ENCODE measurements at places on chromosomes 6 and 20.

- no peak overlapping the region for H3K27ac ChIP-seq
- H3K4me1 ChIP-seq, result peaks cover 4% of the 10 kb centered on the region
- H3K27me3 ChIP-seq, result peaks cover 16% of the 10 kb centered on the region
- no peak overlapping the region for H3K4me3 ChIP-seq
- DNase-seq, result no peak
Observed at GRCh38 chr20:62133864-62134263, 9.3 kb downstream of the PSMA7 start.

- no peak overlapping the region for H3K27ac ChIP-seq
- H3K27me3 ChIP-seq, result peaks cover 2% of the 10 kb centered on the region
- no peak for DNase-seq
- H3K36me3 ChIP-seq, result no peaks in the 10 kb centered on the region
- H3K4me1 ChIP-seq, result no peaks in the 10 kb centered on the region
- no peak overlapping the region for H3K4me3 ChIP-seq
Observed at GRCh38 chr6:162488444-162488843, 239.1 kb downstream of the PRKN start.

DNA sequence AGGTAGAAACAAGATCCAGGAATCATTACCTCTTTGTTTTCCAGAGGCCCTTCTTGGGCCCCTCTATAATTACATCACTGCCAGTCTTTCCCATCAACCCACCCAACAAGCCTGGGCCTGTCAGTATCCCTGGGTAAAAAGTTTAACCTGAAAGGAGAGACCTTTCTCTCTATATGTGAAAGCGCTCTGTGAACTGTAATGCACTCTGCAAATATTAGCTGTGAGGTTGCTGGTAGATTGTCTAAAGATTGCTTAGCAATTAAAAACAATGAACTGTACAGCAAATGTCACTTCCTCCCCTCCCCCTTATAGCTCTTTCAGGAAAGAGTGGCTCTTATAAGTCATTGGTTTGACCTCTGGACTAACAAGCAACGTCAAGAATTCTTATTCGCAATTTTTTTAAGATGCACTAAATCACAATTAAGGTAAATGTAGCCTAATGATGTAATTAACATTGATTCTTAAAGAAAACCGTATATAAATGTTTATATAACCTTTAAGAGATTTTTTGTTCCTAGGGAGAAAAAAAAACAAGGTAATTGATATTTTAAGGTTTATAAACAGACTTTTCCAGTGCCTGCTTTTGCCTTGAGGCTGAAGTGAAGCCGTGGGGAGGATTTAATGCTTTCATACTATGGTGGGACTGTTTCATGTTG lies 18.4 kb downstream of the ECT2L start:
- DNase-seq, result no peak
- H3K27me3 ChIP-seq, result peaks cover 8% of the 10 kb centered on the region
- H3K27ac ChIP-seq, result peak overlapping the region; percentile 96
- H3K4me3 ChIP-seq, result peak overlapping the region; percentile 79
- H3K4me1 ChIP-seq, result peaks cover 44% of the 10 kb centered on the region

- H3K27me3 ChIP-seq, result no peaks in the 10 kb centered on the region
- no peak overlapping the region for H3K4me3 ChIP-seq
- H3K4me1 ChIP-seq, result peaks cover 1% of the 10 kb centered on the region
- DNase-seq, result no peak
- no peaks in the 10 kb centered on the region for H3K36me3 ChIP-seq
Observed at GRCh38 chr6:110703906-110704594, 111.2 kb downstream of the CDK19 start.

- no peak overlapping the region for H3K27ac ChIP-seq
- no peaks in the 10 kb centered on the region for H3K36me3 ChIP-seq
- no peak overlapping the region for H3K4me3 ChIP-seq
Observed at GRCh38 chr20:34567892-34568865, 9.7 kb downstream of the MAP1LC3A start.

- H3K27ac ChIP-seq, result no peak overlapping the region
- no peak for DNase-seq
- peaks cover 2% of the 10 kb centered on the region for H3K27me3 ChIP-seq
- H3K4me3 ChIP-seq, result no peak overlapping the region
- H3K36me3 ChIP-seq, result no peaks in the 10 kb centered on the region
Observed at GRCh38 chr6:51029561-51029960, 210.9 kb downstream of the TFAP2B start.

GRCh38 chr20:38139977-38140753 lies 24.9 kb downstream of the TGM2 start:
- H3K27me3 ChIP-seq, result no peaks in the 10 kb centered on the region
- peak; percentile 2 for DNase-seq

GRCh38 chr6:141301779-141302178 lies 830.9 kb upstream of the GJE1 start:
- DNase-seq, result no peak
- no peaks in the 10 kb centered on the region for H3K27me3 ChIP-seq
- no peak overlapping the region for H3K27ac ChIP-seq
- H3K4me3 ChIP-seq, result no peak overlapping the region
- no peaks in the 10 kb centered on the region for H3K36me3 ChIP-seq
- no peaks in the 10 kb centered on the region for H3K4me1 ChIP-seq

GRCh38 chr20:35264755-35265154 lies 13.2 kb downstream of the MMP24OS start:
- peaks cover 10% of the 10 kb centered on the region for H3K4me1 ChIP-seq
- peaks cover 6% of the 10 kb centered on the region for H3K27me3 ChIP-seq
- H3K36me3 ChIP-seq, result peaks cover 8% of the 10 kb centered on the region

- H3K27me3 ChIP-seq, result peaks cover 3% of the 10 kb centered on the region
- H3K36me3 ChIP-seq, result no peaks in the 10 kb centered on the region
- H3K4me1 ChIP-seq, result peaks cover 20% of the 10 kb centered on the region
- DNase-seq, result no peak
- peak overlapping the region; percentile 79 for H3K27ac ChIP-seq
- no peak overlapping the region for H3K4me3 ChIP-seq
Observed at GRCh38 chr6:64225503-64225902, 589.9 kb downstream of the PHF3 start.

DNA sequence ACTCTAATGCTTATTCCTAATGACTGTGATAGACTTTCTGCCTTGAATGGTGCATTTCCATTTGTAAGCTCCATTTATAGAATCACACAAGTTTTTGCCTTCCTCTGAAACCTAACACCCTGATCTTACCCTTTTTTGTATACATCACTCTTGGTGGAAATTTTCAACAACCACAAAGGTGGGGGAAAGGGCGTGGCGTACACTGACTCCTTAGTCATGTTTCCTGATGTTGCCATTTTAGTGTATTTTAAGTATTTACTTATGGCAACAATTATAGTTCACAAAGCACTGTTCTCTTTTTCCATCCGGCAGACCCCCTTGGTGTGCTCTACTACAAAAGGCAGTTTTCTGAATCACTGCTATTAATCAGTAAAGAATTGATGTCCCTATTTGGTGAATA lies 92.0 kb downstream of the ATXN1 start:
- no peak for DNase-seq
- no peaks in the 10 kb centered on the region for H3K4me1 ChIP-seq
- H3K27ac ChIP-seq, result no peak overlapping the region
- no peaks in the 10 kb centered on the region for H3K27me3 ChIP-seq
- H3K4me3 ChIP-seq, result no peak overlapping the region
- H3K36me3 ChIP-seq, result no peaks in the 10 kb centered on the region

DNA sequence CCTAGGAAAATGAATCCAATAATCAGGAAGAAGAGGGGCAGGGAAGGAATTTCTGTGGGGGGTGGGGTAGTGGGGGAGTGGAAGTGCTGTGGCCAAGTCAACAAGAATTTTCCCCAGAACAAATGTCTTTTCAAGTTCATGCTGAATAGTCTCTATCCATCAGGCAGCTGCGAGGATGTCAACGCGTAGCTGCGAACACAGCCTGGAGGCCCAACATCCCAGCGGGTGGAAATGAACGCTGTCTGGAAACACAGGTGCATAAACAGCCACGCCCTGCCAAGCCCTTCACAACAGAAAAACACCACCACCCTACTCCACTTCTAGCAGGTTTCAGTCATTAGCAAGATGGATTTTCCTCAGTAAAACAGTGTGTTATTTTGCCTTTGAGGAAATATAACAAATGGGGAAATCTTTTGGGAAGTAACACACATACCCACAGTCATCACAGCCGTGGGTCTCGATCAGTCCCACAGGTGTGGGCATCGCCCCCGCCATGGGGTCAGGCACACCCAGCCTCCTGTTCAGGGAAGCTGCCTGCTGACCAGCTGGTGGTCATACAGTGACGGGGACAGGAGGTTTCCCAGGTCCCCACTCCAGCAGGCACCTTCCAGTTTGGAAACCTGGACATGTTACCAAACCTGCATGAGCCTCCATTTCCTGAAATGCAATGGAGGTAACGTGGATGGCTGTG lies 112.1 kb upstream of the THBS2 start:
- no peak for DNase-seq
- peaks cover 2% of the 10 kb centered on the region for H3K27me3 ChIP-seq
- no peak overlapping the region for H3K27ac ChIP-seq
- H3K36me3 ChIP-seq, result peaks cover 6% of the 10 kb centered on the region

DNA sequence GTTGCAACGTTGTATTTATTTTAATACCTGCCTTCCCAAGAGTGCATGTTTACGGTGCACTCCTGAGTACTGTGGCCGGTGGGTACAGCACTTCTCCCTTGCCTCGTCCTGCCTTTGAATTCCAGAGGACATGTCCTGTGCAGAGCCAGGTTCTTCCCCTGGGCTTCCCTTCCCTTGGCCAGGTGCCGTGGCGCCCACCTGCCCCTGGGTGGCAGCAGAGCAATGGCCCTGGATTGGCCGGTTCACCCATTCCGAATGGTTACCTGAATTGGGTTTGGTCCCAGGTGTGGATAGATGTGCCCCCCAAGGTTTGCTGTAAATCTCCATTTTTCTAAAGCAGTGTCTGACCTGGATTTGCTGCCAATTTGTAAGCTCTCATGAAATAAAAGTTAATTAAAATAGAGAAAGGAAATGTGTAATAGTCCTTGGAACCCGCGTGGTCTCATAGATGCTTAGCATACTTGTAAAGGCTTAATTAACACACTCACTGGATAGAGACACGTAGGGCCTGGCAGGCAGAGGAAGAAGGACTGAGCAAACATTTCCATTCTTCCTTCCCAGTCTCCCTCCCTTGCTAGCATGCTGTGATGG lies 40.6 kb downstream of the DTD1 start:
- H3K4me1 ChIP-seq, result peaks cover 16% of the 10 kb centered on the region
- H3K4me3 ChIP-seq, result no peak overlapping the region
- peaks cover 7% of the 10 kb centered on the region for H3K36me3 ChIP-seq
- H3K27me3 ChIP-seq, result no peaks in the 10 kb centered on the region

GRCh38 chr6:10733863-10734262 lies 11.0 kb downstream of the TMEM14C start:
- H3K27me3 ChIP-seq, result no peaks in the 10 kb centered on the region
- no peak overlapping the region for H3K27ac ChIP-seq
- no peak for DNase-seq
- H3K4me3 ChIP-seq, result peak overlapping the region; percentile 55
- H3K4me1 ChIP-seq, result no peaks in the 10 kb centered on the region

DNA sequence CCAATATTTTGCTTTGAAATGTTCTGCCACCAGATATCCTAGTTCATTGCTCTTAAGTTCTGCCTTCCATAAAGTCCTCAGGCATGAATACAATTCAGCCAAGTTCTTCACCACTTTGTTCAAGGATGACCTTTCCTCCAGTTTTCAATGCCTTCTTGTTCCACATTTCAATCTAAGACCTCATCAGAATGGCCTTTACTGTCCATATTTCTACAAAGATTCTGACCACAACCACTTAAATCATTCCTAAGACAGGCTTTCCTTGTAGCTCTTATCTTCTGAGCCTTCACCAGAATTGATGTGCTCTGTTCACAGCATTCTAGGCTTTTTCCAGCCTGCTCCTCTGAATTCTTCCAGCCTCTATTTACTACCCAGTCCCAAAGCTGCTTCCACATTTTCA lies 319.0 kb downstream of the HACE1 start:
- H3K4me3 ChIP-seq, result no peak overlapping the region
- H3K27ac ChIP-seq, result no peak overlapping the region
- no peak for DNase-seq
- H3K4me1 ChIP-seq, result no peaks in the 10 kb centered on the region

DNA sequence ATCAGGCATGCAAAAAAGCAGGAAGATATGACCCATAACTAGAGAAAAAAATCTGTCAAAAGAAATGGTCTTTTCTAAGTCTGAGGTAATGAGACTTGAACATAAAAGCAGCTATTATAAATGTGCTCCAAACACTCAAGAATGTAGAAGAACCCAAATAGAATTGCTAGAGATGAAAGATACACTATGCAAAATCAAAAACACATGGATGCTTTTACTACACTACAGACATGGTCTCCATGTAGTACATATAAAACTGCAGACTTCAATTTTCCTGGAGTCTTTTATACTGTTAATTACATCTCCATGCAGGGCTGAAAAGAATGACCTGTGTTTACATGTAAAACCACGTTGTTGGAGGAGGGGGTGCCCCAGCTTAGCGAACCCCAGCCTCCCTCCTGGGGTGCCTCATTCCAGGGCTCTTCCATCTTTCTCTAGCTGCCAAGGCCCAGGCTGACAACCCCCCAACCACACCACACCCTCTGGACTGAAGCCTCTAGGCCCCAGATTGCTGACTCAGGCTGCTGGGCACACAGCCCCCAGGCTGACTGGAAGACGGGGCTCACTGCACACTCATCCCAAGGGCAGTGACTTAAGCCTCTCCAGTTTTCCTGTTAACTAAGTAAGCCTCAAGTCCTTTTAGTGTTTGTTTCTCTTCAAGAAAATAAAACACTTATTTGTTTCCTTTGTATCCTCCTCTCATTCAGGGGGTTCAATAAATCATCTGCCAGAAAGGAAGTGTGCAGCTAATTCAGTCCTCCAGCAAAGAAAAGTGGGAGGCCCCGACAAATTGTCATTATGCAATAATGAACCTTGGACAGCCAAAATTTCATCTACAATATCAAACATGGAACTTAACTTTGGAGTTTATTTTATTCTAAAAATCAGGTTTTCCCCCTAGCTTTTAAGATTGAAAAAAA lies 26.0 kb upstream of the PLAGL1 start:
- no peak for DNase-seq
- H3K27me3 ChIP-seq, result peaks cover 3% of the 10 kb centered on the region
- H3K4me1 ChIP-seq, result no peaks in the 10 kb centered on the region
- H3K36me3 ChIP-seq, result no peaks in the 10 kb centered on the region
- no peak overlapping the region for H3K4me3 ChIP-seq

- peaks cover 19% of the 10 kb centered on the region for H3K4me1 ChIP-seq
- no peak for DNase-seq
- H3K4me3 ChIP-seq, result no peak overlapping the region
- H3K36me3 ChIP-seq, result no peaks in the 10 kb centered on the region
Observed at GRCh38 chr20:62828511-62829230, 11.8 kb downstream of the COL9A3 start.

DNA sequence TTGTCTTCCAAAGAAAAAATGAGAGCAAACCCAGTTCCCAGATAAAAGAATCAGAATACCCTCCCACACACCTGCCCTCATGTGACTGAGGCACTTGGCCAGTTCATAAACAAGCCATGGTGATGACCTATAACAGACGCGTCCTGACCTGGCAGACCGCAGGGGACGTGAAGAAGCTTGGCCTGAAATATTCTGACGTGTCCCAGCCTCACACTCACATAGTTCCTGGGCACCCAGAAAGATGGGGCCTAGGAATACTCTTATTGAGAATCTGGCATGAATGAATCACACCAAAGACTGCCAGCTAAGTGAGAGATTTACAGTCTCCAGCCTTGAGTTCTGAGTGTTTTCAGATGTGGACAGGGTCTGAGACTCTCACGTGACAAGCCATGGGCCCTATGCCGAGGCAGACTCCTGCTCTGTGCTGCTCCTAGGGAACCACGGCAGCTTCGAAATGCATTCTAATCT lies 17.2 kb upstream of the MAP3K4 start:
- no peaks in the 10 kb centered on the region for H3K36me3 ChIP-seq
- H3K27ac ChIP-seq, result no peak overlapping the region
- peaks cover 25% of the 10 kb centered on the region for H3K4me1 ChIP-seq
- no peaks in the 10 kb centered on the region for H3K27me3 ChIP-seq
- no peak overlapping the region for H3K4me3 ChIP-seq

- no peaks in the 10 kb centered on the region for H3K4me1 ChIP-seq
- no peaks in the 10 kb centered on the region for H3K27me3 ChIP-seq
- no peak overlapping the region for H3K27ac ChIP-seq
- DNase-seq, result no peak
Observed at GRCh38 chr6:106106276-106107042, 20.3 kb downstream of the PRDM1 start.

Measured in glutamatergic neuron (in vitro differentiated cells).